ENCODE measurements at places on chromosomes 13 and 19. TPM values are rescaled to one million over a fixed set of nuclear protein-coding genes. Genes with fewer than 3 reads are reported as not detected.
A peak's percentile ranks its signal among the peaks of the same experiment; 100 is the strongest.

SPACA4 gene
- total RNA-seq = not detected

DNA sequence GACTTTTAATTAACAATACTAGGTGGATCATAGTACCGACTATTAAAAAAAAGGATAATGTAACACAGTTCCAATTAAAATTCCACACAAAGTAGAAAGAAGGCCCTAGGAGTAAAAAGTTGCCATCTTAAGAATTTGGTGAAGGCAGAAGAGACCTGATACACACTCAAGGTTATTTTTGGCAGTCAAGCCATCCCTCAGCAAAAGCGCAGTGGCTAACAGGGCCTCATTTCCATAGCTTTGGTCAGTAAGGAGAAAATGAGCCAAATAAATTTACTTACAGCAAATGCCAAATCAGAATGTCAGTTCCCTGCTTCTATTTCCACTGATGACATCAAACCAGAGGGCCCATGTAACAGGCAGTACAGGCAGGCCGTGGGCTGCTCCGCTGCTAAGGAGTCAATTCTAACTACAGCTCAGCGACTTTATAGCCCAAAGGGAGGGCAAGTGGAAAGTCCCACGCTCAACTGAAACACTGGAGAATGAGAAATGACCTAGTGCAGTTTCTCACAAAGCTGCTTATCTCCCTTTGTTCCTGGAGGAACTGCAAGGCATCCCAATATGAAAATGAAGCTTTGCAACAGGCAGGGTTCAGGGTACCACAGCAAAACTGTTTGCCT lies 6.3 kb downstream of the ARGLU1 start:
- DNase-seq = peak; percentile 75

CATSPERD gene
- total RNA-seq = not detected

LGALS7B gene
- not detected for total RNA-seq

SIRT6 gene
- total RNA-seq = 28.3 TPM

CGB8 gene
- total RNA-seq = not detected

OVOL3 gene
- not detected for total RNA-seq

ZSCAN5B gene
- total RNA-seq = not detected

CEACAM16 gene
- not detected for total RNA-seq

DNA sequence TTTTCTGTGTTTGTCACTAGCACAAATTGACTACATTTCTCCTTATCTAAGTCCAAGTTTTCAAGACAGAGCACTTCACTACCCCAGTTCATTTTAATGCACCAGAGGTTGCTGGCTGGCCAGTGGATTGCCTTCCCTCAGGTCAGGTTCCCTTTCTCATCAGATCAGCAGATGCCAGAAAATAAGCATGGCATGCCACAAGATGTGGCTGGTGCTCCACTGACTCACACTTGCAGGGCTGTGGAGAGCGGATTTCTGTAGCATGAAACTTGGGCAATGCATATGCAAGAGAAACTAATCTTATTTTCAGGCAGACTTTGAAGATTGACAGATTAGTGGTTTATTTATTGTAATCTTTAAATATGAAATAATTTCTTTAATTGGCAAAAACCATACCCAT lies 79.5 kb downstream of the RUBCNL start:
- no peak for DNase-seq

PSG6 gene
- total RNA-seq = not detected

DNA sequence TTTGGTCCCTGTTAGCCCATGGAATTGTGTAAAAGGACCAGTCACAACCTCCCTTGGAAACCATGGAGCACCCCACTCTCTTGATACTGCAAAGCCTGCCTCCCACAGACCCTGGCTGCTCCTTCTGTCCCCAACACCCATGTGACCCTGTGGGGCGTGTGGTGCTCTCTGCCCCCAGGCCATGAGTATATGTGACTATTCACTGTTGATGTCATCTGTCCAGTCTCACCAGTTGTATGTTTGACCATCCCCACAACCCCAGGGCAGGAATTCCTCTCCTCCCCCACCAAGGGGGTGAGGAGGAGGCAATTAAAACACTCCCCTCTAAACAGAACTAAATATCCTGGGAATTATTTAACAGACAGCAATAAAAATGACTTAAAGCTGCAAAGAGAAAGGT lies 35.2 kb downstream of the KCTD15 start:
- no peak for DNase-seq

DLEU7 gene
- not detected for total RNA-seq

DNA sequence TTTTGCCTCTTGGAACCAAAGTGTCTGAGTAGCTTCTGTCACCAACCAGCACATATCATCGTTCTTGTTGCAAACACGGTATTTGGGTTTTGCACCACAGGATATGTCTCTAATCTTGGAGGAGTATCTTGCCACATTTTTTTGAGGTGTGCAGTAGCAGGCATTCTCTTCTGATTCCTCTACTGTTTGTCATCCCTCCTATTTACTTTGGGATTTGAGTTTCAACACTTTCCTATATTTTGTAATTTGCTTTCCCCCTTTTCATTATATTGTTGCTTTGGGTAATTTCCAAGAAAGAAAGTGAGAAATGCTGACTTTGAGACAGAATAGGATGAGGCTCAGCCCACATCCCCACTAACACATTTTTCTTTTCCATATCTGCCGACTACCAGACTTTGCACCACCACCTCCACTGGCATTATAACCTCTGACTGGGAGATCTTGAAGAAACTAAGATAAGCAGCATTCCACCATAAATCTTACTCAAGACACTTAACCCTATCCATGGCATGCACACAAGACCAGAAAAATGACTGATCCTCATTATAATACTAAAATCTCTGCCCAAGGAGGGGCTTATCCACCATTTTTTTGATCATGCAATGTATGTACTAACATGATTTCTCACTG lies 12.0 kb upstream of the DZIP1 start:
- DNase-seq = no peak

DNA sequence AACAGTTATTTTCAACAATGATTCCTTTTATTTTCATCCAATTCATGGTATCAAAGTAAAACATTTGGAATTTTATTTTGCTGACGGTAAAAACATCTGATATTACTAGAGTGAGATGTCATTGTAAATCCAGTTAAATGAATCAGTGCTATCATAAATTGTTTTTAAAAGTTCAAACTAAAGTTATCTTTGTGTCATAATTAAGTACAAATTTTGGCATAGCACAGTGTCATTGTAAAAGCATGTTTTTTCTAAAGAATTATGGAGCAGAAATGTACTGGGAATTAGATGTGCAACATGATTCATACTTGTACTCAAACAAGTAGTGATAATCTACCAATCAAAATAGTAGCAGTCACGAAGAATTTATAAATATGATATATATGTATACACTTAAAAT lies 92.8 kb downstream of the FAM216B start:
- no peak for DNase-seq

- peak; percentile 43 for DNase-seq
Measured at GRCh38 chr19:35704218-35704617, at the start of gene ZBTB32. Gene ZBTB32, plus strand, starts transcription at chr19:35704558. Its CDS starts 10,069 bp downstream, at chr19:35714627.

IQCN gene
- 0.59 TPM for total RNA-seq
